ENCODE measurements at places on chromosomes 2 and 18.

- DNase-seq: no peak
Observed at GRCh38 chr2:16462958-16463357, 202.7 kb downstream of the CYRIA start.

GRCh38 chr2:216742411-216742810, 47.1 kb upstream of the IGFBP5 start:
- no peak for DNase-seq

GRCh38 chr2:137232076-137232475, 466.7 kb downstream of the THSD7B start:
- no peak for DNase-seq

- peak; percentile 81 for DNase-seq
Observed at GRCh38 chr2:27071990-27072830, 756 bp upstream of the OST4 start.

Data from endodermal cell (in vitro differentiated cells).